A172 (cell line): ENCODE measurements at places on chromosomes 13 and 19.

DNA sequence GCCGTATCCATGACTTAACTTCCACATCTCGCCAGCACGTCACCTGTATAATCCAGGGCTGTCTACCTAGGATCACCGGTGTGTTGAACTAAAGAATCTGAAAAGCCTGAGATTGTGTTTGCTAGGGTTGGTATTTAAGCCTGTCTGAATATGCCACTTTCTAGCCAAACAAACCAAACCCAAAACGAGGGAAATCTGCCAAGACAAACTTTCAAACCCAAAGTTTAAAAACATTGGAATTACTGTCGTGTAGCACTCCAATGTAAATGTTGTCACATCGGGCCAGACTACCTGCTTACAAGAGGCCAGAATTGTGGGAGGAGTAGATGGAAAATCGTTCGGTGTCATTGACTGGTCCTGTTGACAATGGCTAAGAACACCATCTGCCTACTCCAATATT is 747.8 kb downstream of the EFNB2 start:
- DNase-seq, result no peak

DNA sequence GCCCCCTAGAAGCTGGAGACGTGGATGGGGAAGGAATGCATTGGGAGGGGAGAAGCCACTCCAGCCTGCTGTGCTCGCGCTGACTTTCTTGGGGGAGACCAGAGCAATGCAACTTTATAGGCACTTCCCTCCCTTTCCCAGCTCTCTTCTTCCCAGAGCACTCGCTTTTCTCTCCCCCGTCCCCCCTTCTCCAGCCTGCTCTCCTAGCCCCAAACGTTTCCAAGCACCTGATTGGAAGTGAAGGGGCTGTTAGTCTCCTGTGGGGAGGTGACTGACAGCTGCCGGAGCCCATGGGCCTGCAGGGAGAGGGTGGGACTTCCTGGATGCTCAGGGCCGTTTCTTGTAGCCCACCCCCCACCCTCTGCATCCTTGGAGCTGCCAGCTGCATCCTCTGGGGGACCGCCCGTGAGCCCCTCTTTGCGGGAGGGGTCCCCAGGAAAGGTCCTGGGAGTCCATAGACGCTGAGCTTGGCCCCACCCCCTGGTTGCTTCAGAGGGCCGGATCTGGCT is 2.5 kb downstream of the HDGFL2 start:
- DNase-seq, result peak; percentile 27

GRCh38 chr19:39671739-39672363 is 16.1 kb downstream of the LGALS16 start:
- peak; percentile 59 for DNase-seq

DNA sequence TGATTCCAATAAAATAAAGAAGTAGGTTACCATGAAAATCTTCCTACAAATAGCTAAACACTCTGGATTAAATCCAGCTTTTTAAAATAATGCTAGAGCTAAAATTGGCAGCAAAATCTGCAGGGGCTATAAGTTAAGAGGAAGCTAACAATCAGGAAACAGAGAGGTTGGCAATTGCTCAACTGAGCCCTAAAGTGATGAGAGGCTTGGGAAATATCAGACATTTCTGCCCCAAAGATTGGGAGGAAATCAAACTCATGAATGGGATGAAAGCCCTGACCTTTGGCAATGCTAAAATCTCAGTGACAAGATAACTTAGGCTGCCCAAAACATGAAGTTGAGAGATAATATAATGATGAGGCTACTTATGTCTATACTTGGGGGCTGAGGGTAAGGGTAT is 1437.9 kb downstream of the EFNB2 start:
- DNase-seq, result no peak

GRCh38 chr13:110109140-110109783 is 197.7 kb downstream of the COL4A1 start:
- no peak for DNase-seq

- no peak for DNase-seq
These were observed 7.0 kb downstream of the PRODH2 start for GRCh38 chr19:35805526-35806102.

DNA sequence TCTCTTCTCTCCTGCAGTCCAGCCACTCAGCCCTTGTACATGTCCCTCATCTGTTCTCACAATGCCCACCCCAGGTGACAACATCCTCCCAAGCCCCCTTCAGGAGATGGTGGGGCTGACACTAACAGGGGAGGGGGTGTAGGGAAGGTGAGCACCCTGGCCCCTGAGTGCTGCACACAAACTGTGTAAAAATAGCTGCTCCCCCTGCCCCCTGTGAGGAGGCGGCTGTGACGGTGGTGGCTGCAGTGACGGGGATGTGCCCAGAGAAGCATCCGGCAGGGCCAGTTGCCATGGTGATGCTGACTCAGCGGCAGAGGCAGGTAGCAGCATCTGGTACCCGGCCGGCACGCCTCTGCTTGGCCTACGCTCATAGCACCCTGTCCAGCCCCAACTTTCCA is 13.0 kb upstream of the JUND start:
- no peak for DNase-seq

- DNase-seq, result peak; percentile 98
These were observed 27.2 kb downstream of the PBX4 start for GRCh38 chr19:19591133-19591825.

DNA sequence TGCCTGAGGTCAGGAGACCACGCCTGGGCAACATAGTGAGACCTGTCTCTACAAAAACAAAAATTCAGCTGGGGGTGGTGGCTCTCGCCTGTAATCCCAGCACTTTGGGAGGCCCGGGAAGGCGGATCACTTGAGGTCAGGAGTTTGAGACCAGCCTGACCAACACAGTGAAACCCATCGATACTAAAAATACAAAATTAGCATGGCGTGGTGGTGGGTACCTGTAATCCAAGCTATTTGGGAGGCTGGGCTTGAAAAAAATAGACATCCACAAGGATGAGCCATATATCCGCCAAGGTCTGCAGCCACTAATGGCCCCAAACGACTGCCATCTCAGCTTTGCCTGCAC is 3.1 kb downstream of the RPS16 start:
- DNase-seq, result no peak

DNA sequence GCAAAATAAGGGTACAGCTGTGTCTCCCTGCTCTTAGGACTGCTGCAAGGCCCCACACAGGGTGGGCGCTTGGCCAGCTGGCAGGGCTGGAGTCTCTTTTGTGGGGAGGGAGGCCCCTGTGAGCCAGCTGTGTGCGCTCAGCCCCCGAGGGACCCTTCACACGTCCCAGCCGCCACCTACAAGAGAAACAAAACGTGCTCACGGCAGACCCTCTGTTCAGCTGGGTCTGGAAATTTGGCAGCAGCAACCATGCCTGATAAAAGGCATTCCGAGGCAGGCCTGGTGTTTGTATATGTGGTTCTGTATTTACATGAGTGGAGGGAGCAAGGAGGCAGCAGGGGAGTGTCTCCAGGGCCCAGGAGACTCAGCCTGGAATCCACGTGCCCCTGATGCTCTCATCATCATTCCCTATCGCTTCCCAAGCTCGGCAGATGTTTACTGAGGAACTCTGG is 49.7 kb downstream of the CRTC1 start:
- DNase-seq, result no peak

DNA sequence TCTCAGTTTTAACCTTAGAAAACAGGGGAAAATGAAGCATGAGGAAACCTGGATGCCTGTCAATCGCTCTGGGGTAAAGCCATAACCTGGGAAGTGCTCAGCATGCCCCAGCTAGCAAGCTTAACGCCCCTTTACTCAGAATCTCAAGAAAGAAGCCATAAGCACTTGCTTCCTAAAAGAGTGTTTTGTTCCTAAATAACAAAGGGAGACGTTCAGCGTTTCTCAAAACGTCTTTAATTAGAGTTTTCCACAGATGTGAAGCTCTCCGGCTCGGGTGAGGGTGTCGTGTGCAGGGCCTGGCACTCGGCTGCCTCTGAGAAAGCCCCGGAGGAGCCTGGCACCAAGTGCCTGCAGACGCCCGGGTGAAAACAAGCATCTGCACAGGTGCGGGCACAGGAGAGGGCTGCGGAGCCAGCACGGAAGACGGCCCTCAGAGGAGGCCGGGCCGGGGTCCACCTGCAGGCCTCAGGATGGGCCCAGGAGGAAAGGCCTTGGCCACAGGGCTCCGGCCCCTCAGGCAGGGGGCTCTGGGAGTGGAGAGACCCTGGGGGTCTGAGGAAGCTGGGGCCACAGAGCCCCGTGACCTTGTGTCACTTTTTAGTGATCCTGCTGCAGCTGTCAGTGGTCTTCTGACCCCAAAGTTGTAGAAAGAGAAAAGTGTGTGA is 6.2 kb downstream of the GAS6 start:
- no peak for DNase-seq

DNA sequence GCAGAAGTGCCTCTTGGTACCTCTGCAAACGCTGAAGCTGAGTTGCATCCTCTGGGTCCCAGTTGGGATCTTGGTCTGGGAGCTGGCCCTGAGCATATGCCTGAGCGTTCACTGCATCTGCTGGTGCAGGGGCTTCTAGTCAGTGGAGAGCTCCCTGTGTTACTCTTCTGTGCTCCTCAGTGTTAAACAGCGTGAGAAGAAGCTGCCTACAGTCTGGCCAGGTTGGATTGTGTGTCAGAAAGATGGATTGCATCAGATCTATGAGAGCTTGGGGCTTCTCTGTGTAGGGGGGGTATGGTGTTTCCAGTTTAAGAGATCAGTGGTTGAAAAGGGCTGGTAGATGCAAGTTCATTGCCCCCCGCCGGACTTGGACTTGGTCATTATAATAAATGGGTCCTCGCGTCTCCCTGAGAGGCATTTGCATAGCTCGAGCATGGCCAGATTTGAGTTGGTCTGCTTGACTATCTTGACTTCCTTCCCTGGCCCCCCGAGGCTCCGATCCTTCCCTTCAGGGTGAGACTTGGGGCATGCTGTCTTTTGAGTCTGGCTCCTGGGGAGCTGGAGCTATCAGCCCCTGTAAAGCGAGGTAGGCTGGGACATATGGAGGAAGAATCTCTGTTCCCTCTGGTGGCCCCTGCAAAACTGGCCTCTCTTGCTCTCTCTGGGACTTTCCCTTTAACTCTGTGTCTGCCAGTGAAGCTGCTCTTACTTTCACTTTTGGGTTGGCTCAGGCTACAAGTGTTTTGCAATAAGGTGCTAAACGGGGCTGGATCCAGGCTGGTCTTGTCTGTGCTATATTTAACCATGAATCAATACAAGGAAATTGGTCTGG is 52.9 kb downstream of the OR10H4 start:
- DNase-seq, result peak; percentile 15

GRCh38 chr19:15037586-15037985 is 11.7 kb upstream of the CASP14 start:
- no peak for DNase-seq

DNA sequence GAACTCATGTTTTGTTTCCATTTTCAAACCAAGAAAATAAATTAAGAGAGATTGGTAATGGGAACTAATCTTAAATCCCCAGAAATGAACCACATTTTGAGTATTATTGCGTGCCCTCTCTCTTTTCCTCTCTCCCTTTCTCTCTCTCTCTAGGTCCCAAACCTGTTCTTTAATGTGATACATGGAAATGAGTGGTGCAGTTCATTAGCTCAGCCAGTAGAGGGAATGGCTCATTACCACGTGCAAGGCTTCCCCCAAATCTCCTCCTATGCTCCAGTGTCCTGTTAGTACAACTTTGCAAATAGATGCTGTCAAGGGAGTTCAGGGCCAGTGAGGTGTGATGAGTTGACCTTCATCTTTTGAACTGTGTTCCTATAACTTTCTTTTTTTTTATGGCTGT is 178.4 kb downstream of the FGF9 start:
- DNase-seq, result no peak

GRCh38 chr19:29483641-29483920 is 42.2 kb upstream of the VSTM2B start:
- DNase-seq, result no peak
